Kidney (tissue), 22 donors: ENCODE measurements at places on chromosomes 11 and 22. TPM values are rescaled to one million over a fixed set of nuclear protein-coding genes. Genes with fewer than 3 reads are reported as not detected.

DNA sequence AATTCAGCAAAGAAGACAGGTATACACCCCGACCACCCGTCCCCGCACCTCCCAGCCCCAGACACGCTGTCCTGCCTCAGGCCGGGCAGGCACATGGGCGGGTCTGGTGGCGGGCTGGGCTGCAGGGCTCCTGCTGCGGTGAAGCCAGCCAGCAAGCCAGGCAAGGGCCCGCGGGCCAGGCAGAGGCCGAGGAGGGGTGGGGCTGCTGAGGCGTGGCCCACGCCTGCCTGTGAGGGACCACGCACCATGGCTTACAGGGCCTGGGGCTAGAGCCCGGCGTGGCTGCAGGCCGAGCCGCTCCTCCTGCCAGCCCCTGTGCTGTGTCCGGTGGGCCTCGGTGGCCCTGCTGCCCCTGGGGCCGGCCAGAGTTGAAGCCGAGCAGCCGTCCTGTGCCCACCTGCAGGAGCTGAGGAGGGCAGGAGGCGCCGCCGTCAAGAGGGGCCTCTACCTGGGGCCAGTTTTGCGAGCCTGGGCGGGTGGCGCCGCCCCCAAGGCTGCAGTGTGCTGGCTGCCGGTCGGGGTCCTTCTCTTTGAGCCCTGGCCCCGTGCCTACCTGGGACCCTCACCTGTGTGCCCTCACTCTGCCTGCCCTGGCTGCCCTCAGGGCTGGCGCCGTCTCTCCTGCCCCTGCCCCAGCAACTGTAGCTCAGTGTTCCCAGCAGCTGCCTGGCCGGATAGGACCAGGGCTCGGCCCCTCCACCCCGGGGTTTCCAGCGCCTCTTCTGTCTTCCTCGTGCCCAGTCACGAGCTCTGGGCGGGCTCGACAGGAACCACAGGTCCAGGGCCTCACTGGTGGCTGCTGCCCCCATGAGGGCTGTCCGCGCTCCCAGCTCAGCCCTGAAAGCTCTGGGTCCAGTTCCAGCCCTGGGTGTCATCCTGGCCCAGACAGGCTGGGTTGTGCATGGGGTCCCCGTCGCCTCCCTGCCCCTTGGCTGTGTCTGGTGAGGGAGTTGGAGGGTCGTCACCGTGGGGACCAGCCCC is 38.4 kb downstream of the MOB2 start:
- H3K27ac ChIP-seq: no peak overlapping the region
- no peak for DNase-seq
- no peaks in the 10 kb centered on the region for H3K27me3 ChIP-seq
- no peaks in the 10 kb centered on the region for H3K4me1 ChIP-seq

DNA sequence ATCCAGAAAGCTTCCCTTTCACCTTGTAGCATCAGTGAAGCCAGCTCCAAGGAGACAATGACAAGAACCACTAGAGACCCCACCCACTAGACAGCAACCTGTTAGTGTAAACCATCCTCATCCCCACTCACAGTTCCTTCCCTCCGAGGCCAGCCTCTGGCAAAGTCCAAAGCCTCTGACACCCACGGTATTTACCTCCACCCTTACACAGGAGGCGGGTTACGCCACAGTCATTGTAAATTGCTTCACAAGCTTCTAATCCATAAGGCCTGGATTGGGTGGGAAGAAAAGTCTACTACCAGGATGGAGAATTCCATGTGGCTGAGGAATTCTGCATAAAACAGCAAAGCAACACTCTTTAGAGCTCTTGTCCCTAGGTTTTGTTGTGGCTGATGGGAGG is 287.4 kb downstream of the BUD13 start:
- H3K36me3 ChIP-seq: no peaks in the 10 kb centered on the region
- no peak overlapping the region for H3K4me3 ChIP-seq
- H3K27me3 ChIP-seq: no peaks in the 10 kb centered on the region
- no peaks in the 10 kb centered on the region for H3K4me1 ChIP-seq

- H3K4me1 ChIP-seq: no peaks in the 10 kb centered on the region
- no peaks in the 10 kb centered on the region for H3K27me3 ChIP-seq
- no peak for DNase-seq
- H3K27ac ChIP-seq: no peak overlapping the region
These were observed 15.8 kb upstream of the IGSF22 start for GRCh38 chr11:18741783-18742182.

Gene OR56A3
- polyA plus RNA-seq: not detected

DNA sequence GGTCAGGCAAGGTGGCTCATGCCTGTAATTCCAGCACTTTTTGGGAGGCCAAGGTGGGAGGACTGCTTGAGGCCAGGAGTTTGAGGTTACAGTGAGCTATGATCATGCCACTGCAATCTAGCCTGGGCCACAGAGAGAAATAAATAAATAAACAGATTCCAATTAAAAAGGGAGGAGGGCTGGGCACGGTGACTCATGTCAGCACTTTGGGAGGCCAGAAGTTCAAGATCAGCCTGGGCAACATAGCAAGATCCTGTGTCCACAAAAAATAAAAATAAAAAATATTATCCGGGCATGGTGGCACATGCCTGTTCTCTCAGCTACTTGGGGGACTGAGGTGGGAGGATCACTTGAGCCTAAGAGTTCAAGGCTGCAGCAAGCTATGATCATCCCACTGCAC is 7.5 kb downstream of the CYB561A3 start:
- H3K4me3 ChIP-seq: no peak overlapping the region
- peaks cover 18% of the 10 kb centered on the region for H3K36me3 ChIP-seq
- no peak for DNase-seq
- no peak overlapping the region for H3K27ac ChIP-seq
- H3K4me1 ChIP-seq: no peaks in the 10 kb centered on the region
- H3K27me3 ChIP-seq: no peaks in the 10 kb centered on the region

DNA sequence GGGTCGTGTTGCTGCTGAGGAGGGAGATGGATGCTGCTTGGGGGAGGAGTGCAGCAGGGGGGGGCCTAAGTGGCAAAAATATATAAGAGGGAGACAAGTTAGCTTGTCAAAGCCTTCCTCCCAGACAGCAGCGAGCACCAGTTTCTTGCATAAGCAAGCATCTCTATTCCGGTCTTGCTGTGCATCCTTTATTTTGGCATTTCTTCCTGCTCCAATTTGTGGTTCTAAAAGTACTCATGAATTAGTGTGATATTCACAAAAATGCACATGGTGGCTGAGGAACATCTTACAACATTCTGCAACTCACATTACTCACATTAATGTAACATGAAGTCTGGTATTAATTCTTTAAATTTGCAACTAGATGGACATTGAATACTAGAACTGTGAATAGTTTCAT is 32.1 kb downstream of the GDPD5 start:
- no peaks in the 10 kb centered on the region for H3K4me1 ChIP-seq
- H3K27me3 ChIP-seq: no peaks in the 10 kb centered on the region
- H3K4me3 ChIP-seq: no peak overlapping the region

DNA sequence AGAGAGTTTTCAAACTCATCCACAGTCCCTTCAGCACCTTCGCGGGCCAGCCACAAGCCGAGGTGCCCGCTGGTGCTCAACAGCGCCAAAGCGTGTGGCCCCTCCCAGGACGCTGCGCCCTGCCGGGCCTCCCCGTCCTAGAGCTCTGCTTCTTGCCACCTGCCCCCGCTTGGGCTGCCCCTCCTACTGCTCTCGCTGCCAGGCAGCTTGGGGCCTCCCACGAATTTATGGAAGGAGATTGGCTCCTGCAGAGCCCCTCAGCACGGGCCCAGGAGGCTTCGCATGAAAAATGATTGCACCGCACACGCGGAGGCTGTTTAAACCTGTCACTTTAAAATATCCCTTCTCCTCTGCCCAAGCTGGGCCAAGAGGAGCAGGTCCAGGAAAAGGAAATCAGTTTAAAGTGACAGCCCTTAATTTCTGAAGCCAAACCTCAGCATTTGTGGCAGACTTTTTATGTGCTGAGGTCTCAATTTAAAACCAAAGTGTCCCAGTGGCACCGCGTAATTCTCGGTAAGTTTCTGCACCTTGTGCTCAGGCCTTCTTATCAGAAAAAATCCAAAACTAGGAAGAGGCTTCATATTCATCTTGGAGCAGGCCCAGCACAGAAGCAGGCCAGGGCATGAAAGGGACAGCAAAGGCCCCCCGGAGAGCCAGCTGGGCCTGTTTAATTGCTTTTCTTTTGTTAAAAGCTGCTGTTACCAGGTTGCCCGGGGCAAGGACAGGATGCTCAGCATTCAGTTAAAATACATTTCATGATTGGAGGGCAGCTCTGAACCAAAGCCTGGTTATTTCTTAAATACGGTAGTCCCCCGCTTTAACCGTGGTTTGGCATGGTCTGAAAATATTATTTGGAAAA is 303.6 kb downstream of the OPCML start:
- H3K4me1 ChIP-seq: no peaks in the 10 kb centered on the region
- H3K27me3 ChIP-seq: no peaks in the 10 kb centered on the region
- H3K27ac ChIP-seq: no peak overlapping the region
- DNase-seq: peak; percentile 62
- H3K4me3 ChIP-seq: peak overlapping the region; percentile 21
- H3K36me3 ChIP-seq: no peaks in the 10 kb centered on the region

DNA sequence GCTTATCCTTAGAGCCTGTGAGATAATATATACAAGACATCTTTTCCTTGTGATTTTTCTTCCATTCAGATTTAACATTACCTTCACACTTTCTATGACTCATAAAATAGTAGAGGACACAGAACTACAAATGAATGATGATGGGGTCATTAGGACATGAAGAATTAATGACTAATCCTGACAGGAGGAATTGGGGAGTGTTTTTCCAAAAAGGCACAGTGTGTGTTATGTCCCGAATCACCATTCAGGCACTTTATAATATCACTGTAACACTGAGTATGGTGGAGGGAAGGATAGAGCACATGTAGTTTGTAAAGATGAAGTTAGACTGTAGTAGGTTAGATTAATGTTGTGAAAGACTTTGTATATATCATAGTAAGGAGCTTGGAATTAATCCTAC is 391.3 kb downstream of the JRKL start:
- H3K4me1 ChIP-seq: no peaks in the 10 kb centered on the region
- H3K4me3 ChIP-seq: no peak overlapping the region
- no peaks in the 10 kb centered on the region for H3K36me3 ChIP-seq

Gene PRR33
- polyA plus RNA-seq: not detected
